Smooth muscle cell of the brain vasculature (primary cell): ENCODE measurements at places on chromosomes 4 and X.

DNA sequence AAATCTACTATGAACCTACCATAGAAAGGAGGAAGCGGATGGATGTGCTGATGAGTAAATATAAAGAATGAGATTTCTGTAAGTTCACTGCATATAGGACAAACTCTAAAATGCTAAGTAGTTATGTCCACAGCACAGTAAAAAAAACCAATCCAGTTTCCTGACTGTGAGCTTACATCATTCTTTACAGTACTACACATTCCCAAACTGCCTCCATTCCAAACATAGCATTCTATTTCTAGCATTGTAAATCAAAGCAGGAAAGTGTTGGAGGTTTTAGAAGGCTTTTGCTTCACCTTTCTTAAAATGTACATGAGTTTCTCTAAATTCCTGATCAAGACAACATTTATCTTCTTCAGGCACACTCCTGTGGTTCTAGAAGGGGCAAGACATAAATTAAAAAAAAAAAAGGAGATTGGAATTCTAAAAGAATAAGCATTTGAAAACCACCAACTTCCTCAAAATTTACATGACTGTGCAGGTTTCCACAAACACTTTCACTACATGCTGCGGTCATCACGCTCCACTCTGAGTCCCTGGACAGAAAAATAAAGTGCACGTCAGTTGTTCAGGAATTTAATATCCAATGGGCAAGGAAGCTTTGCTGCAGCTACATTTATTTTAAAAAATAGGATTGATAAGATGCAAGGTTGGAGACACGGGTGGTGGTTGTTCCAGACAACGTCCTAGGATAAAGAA lies 297.6 kb upstream of the STS start:
- DNase-seq, result no peak

DNA sequence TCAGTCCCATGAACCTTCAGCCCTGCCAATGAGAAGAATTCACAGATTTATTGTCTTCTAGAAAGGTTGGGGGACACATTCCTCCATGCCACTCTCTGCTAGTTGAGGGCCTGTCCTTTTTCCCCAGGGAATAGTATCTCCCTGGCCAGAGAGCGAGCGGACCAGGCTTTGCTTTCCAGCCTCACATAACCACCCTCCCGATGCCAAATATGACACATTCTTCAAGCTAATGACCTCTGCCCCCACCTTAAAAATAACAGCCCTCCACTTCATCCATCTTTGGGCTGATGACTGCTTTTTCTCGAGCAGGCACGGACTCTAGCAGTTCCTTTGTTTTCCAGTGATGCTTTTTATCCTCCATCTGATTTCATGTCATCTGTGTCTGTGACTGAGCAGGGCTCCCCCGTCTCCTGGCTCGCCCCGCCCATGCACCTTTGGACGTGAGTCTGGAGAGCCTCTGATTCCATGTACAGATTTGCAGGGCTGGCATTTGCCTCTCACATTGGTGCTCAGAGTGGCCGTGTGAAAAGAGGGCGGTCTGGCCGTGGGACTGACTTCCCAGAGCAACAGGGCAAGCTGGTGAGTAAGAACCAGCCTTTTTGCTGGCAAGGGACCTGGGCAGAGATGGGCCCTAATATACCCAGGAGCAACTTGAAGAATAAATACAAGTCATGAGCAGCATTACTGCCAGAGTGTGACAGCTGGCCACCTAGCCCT lies 279.8 kb downstream of the BCOR start:
- no peak for DNase-seq

- DNase-seq, result no peak
Measured at GRCh38 chr4:168813890-168814289, 196.2 kb downstream of the CBR4 start.

DNA sequence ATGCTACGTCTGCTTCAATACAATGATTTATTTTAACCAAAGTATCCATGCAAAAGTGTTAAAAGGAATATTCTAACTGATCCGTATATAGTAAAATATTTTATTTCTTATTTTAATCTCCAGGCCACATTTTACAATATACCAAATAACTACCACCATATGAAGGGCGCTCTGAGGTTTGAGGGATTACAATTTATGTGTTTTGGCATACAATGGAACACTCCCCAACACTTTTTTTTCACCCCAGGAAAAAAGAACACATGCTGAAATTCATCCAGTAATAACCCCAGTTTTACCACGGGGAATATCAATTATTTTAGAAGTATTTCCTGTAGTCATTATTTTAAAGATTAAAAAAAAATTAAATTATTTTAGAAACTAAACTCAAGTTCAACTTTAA lies 65.4 kb downstream of the APBB2 start:
- DNase-seq, result no peak

DNA sequence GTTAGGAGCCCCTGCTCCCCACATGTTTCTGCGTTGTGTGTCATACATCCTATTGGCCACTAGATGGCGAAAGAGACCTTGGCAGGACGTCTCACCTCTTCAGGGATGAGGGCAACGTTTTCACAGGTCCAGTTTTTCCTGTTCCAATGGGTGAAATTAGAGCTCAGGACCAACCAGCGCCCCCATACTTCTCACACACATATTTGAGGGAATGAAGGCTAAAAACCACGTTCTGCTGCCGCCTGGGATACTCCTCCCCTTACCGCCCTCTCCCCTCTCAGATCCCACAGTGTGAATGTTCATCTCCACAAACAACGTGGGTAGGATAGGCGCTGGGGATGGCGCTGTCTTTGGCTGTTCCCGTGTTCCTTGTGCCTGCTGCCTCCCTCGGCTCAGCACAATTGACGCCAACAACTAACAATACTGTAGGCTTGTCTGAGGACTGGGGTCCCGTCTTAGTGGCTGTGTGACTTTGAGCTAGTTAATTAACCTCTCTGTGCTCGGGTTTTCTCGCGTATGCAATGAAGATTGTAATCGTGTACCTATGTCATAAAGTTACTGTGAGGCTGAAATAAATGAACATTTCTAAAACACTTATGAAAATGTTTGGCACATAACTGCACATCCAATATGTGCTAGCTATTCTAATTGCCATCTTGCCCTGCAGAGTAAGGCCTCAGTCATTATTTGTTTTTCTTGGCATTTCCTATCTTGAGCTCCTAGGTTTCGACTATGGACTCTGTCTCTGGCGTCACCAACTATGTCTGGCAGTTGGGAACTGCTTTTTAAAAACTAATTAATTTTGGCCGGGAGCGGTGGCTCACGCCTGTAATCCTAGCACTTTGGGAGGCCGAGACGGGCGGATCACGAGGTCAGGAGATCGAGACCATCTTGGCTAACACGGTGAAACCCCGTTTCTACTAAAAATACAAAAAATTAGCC lies 181.3 kb upstream of the STK26 start:
- no peak for DNase-seq

DNA sequence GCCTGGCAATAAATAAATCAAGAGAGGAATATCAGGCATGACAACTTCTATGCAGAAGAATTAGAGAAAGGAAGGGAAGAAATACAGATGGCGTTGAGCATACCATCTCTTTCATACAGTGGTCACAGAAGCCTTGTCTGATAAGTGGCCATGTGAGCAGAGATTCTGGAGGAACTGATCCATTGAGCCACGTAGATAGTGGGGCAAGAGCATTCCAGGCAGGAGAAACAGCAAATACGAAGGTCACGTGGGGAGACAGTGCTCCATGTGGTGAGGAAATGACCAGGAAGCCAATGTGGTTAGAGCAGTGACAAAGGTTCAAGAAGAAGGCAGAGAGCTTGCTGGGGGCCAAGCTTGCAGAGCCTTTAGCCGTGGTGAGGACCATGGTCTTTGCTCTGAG lies 226.7 kb upstream of the NOCT start:
- DNase-seq, result no peak

GRCh38 chr4:110005461-110006056 lies 92.9 kb downstream of the EGF start:
- DNase-seq, result peak; percentile 45

DNA sequence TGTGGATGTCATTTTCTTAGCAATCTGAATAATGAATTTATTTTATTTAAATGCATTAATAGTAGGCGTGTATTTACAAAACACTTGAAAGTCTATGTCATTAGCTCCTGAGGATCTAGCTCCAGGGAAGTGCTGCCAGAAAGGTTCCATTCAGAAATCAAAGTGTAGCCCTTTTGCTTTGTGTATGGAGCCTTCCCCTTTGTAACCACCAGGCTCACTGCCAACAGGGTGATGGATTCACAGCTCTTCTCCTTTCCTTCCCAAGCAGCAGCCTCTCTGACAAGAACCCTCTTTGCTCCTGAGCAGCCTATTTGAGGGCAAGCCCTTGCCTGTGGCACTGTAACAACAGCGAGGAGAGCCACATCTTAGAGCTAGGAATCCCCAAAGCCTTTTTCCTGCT lies 286.0 kb upstream of the RASGEF1B start:
- DNase-seq, result no peak

GRCh38 chr4:41155194-41155830 lies 59.0 kb downstream of the APBB2 start:
- DNase-seq, result no peak

DNA sequence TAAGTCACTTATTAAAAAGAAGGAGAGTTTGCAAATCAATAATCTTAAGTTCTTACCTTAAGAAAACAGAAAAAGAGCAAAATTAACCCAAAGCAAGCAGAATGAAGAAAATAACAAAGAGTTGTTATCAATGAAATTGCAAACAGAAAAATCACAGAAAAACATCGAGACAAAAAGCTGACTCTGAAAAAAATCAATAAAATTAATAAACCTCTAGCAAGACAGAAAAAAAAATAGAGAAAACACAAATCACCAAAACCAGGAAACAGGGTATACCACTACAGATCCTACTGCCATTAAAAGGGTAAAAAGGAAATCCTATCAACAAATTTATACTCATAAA lies 17.3 kb upstream of the RBM41 start:
- no peak for DNase-seq

DNA sequence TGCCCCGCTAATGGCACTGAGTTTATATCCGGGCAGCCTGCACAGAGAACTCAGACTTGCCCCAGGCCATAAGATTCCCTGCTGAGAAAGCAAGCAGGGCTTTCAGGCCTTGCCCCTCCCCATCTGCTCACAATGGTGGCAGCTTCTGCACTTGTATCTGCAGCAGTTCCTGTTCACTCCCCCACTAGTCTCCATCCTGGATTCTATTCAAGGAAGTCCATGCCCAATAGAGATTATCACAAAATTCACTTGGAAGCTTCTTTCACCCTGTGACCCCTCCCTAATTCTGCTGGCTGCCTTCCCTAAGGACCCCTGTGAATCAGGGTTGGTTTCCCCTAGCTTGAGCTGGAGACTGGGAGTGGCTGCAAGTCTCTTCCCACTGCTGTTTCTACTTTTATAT lies 34.5 kb upstream of the UCP1 start:
- no peak for DNase-seq

GRCh38 chrX:44433556-44433955 lies 90.1 kb upstream of the EFHC2 start:
- no peak for DNase-seq

GRCh38 chr4:100508691-100509090 lies 9.1 kb downstream of the EMCN start:
- DNase-seq, result no peak

- DNase-seq, result no peak
Measured at GRCh38 chr4:109979920-109980717, 67.4 kb downstream of the EGF start.

DNA sequence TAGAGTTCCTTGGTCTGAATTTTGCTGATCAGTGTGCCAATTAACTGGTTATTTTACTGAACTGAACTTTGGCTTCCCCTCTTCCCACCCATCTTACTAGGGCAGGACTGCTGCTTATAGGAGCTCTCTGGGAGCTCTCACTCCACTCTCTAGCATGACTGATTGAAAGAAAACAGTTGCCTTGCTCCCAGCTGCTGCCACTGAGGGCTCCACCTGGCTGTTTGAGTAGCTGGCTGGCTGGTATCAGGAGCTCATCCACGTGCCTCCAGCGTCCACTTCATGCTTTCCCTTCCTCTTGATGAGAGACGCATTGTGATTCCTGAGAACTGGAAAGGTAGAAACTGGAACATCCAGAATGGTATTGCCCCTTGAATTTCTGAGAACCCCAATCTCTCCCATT lies 73.0 kb upstream of the KLHL13 start:
- no peak for DNase-seq

DNA sequence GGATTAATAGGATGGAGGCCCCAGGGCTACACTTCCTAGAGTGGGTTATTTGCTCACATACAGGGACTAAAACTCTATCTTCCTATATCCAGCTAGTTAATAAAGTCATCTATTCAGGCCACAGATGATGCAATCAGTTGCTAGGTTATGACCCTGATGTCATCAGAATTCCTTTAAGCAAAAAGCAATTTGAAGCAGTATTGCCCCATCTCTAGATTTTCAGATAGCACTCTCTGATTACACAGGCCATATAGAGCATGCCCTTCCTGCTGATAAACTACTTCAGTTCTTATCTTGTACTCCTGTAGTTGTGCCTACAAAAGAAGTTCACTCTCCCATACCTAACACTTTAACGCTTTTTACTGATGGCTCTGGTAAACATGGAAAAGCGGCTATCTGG lies 84.8 kb downstream of the TMEM144 start:
- DNase-seq, result no peak

DNA sequence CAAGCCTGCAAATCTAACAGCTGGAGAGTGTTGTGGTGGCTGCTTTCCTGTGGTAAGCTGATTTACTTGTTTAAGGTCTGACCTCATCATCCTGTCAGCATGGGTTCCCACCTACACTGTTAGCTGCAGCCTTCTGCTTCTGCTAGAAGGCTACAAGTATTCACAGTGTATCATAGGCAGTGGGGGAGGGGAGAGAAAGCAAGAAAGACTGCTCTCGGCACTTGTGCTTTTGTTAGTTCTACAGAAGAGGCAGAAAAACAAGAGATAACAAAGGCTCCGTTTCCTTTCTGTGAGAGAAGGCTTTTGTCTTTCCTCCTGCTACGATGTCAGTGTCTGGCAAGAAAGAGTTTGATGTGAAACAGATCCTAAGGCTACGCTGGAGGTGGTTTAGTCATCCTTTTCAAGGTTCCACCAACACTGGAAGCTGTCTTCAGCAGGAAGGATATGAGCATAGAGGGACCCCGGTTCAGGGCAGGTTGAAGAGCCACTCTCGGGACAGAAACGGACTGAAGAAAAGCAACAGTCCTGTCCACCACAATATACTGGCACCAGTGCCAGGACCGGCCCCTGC lies at the start of gene KLHL4:
TSS of gene KLHL4 (plus strand) at position 232 of the 571 bp plus-strand sequence. CDS start at position 324, 92 bp downstream.
- peak; percentile 88 for DNase-seq
